Activated T-cell treated with anti-CD3 and anti-CD28 coated beads for 4 hours (primary cell): ENCODE measurements at places on chromosomes 11 and 22.

GRCh38 chr22:41222846-41223507 is 17.8 kb downstream of the CHADL start:
- no peak for DNase-seq

- DNase-seq = no peak
Measured at GRCh38 chr11:23311986-23312940, 452.0 kb upstream of the CCDC179 start.

DNA sequence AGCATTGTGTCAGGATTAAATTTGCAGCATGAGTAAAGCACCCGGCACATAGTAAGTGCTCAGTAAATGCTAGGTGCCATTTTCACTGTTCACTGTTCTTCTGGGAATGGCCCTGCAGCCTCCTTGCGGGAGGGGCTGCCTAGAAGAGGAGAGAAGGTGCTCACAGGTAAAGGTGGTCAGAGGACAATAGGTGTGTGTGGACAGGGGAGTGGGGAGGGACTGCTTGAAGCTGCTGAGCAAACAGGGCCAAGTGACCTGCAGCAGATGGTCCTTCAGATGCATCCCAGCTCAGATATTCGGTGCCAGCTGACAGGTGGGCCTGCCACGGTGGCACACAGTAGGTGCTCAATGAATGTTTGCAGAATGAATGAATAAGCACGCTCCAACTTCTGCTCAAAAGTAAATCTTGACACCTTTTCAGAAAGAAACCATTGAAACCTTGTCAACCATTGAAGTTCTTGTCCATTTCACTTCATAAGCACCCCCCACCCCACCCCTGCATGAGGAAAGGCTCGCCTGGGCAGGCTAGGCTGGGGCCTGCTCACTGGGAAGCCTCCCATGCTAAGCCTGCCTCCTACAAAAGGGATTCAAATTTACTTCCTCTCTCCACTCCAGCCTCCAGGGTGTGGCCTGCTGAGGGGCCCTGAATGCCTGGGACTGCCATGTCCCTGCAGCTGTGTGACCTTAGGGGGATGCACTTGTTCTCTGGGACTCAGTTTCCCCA is 1.6 kb downstream of the KIAA0930 start:
- no peak for DNase-seq

DNA sequence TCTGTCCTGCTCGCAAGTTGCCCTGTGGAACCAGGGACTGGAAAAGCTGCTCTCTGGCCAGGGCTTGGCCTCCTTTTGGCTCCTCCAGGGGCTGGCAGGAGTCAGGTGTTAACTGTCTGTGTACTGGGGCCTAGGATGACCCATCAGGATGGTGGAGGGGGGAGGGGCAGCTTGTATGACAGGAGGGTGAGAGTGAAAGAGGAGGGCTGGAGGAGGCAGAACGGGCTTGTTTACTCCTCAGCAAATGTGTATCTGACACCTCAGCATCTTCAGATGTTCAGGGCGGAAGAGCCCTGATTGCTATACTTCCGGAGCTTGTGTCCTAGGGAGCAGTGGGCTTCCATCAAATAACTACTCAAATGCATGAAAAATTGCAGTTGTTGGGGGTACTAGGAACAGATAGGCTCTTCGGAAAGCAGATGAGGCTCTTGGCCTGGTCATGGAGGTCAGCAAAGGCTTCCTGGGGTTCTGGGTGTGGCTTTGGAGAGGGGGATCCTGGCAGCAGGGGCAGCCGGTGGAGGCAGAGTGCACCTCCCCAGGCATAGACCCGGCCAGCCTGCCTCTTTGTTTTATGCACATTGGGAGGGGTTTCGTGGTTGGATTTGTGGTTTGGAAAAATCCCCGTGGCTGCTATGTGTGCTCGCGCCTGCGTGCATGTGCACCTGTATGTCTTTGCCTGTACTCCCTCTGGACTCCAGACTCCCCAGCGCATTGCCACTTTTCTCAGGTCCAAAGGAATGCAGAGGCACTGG is 31.2 kb downstream of the CD82 start:
- peak; percentile 61 for DNase-seq

DNA sequence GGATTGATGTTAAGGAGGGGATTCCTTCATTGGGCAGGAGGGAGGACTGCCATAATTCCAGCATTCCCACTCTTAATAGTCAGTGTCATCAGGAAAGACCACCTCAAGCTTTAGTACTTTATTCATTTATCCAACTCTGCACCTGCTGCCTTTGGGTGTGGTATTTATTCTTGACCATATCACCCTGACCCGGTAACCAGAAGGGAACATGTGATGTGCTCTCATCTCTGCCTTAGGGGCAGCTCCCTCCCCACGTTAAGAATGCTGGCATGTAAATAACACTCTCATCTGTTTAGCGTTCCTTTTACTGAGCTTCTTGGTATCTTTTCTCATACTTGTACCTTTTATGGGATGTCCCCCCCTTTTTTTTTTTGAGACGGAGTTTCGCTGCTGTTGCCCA is 7.7 kb downstream of the CAT start:
- no peak for DNase-seq

GRCh38 chr11:8814923-8815240 is 96.1 kb upstream of the AKIP1 start:
- DNase-seq = no peak

GRCh38 chr11:36540998-36541397 is 26.8 kb upstream of the RAG1 start:
- no peak for DNase-seq

DNA sequence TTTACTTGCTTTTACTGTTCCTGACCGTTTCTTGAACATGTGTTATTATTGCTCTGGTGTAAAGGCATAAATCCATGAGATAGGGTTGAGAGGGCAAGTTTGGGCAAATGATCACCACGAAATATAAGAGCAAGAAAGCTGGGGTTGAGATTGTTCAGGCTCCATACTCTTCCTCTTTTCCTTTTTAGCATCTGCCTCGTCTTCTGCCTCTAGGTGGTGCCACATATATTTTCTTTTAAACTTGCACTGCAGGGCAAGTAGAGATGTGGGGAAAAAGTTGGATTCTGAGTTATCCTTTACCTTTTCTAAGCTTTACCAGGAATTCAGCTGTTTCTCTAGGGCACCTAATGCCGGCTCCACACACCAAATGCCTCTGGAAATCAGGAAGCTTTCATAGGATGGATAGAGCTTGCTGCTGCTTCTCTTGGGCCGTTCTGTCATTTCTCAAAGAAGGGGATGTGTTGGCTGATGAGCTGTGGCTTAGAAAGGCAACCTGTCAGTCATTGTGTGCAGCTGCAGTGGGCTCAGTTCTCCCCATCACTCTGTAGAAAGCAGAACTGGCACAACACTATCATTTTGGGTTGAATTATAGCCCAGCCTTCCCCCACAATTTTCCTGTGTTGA is 98.2 kb downstream of the LDLRAD3 start:
- no peak for DNase-seq

DNA sequence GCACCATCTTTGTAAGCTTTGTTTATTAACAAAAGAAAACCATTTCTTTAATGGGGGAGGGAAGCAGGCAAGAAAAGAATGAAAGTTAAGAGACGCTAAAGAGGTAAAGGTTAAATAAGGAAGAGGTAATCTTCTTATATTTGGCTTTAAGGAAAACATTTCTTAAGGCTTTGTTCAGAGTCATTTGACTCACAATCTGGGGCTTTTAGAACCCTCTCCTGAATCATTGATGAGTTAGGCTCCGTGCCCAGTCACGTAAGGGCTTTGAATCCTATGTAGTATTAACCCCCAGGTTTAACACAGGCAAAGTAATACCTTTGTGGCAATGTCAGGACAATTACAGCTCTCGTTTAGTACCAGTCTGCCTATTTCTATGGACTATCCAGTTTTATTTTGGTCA is 26.1 kb downstream of the MADD start:
- DNase-seq = no peak

DNA sequence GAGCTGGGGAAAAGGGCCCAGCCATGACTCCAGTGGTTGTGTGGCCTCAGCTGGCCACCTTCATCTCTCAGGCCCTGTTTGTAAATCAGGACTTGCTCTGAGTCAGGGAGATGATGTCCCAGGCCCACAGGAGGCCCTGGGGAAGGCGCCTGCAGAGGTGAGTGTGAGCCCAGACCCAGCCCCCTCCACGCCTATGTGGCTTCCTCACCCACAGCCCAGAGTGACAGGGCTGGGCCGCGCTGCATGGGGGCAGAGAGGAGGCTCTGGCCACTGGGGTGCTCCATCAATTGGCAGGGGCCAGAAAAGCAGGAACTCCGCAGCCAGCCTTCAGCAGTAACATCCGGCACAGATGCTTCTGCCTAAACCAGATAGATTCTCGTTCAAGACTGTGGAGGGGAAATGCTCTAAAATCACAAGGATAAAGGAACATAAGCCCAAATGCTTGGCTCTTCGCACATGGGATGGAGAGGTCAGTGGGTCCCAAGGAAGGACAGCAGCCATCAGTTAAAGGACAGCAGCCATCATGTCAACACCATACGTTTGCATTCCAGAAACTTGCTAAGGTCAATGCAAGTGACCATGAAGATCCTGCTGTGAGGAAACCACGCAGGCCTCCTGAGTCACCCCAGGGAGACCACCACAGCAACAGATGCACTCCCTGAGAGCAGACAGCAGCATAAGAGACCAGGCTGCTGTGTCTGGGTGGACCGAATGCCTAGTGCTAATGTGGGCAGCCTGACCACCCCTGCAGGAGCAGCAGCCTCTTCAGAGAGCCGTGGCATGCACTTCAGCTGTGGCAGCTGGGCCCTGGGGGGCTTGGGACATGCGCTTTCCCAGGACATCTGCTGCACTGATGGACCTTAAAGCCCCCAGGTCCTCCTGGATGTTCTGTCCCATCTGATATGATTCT is 28.3 kb downstream of the OSBPL5 start:
- no peak for DNase-seq

DNA sequence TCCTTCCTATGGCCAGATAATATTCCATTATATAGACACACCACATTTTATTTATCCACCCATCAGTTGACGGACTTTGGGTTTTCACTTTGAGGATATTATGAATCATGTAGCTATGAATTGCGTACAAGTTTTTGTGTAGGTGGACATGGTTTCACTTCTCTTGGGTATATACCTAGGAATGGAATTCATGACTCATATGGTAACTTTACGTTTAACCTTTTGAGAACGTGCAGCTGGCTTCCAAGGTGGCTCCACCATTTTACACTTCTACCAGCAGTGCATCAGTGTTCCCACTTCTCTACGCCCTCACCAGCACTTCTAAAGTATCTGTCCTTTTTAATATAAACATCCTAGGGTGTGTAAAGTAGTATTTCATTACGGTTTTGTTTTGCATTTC is 112.0 kb downstream of the PLEKHA7 start:
- DNase-seq = no peak

DNA sequence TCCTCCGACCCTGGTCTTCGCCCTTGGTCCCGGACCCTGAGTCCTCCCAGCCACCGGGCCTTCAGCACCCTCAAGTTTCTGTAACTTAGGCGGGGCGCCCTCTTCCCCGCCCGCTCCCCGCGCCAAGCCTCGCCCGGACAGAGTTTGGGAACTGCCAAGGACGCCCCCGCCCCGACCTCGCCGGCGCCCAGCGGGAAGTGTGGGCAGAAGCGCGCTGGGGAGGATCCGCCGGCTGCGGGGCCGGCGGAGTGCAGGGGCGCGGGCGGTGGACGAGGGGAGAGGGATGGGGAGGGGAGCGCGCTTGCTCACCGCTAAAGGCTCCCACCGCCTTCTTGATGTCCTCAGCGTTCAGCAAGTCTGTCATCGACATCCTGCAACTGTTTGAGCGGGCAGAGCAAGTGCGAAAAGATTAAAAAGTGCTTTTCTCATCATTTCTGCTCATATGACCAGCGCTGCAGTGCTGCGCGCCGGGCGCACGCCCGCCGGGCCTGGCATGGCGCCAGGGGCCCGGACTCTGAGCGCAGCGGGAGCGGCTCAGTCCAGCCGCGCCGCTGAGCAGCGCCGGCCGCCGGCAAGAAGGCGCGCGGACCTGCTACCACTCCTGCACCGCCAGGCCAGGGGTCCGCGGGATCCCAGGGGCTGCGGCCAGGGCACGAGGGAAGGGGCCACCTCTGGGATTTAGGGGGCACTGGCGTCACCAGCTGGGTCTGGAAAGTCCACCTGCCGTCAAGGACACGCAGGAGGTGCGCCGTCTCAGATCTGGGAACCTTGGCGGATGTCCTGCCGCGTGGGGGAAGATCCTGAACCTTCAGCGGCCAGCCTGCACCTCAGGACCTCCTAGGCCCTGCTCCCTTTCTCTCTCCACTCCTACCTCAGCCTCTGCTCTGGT is at the start of gene PVALB:
PVALB (minus strand) TSS at position 400 of the 889 bp plus-strand sequence; CDS start at position 370, 30 bp downstream.
- no peak for DNase-seq

GRCh38 chr11:72755713-72756285 is 3.6 kb upstream of the ARAP1 start:
- no peak for DNase-seq

DNA sequence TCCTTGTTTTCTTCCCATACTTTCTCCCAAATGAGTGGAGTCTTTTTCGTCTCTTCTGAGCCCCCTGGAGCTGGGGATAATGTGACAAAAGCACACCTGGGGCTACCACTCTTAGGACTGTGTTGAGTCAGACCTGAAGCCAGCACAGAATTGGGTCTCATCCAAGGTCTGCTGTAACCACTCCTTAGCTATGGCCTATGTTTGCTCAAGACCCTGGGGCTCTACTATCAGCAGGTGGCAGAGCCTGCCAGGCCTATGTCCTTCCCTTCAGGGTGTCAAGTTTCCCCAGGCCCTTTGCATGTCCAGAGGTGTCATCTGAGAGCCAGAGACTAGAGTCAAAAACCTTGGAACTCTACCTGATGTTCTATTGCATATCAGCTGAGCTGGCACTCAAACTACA is 335.7 kb downstream of the DDX10 start:
- no peak for DNase-seq

- no peak for DNase-seq
Measured at GRCh38 chr11:62923601-62924411, 2.6 kb upstream of the CHRM1 start.

GRCh38 chr11:88015170-88015569 is 160.1 kb downstream of the RAB38 start:
- no peak for DNase-seq

- DNase-seq = no peak
Measured at GRCh38 chr11:65470433-65471049, 28.3 kb upstream of the MALAT1 start.

DNA sequence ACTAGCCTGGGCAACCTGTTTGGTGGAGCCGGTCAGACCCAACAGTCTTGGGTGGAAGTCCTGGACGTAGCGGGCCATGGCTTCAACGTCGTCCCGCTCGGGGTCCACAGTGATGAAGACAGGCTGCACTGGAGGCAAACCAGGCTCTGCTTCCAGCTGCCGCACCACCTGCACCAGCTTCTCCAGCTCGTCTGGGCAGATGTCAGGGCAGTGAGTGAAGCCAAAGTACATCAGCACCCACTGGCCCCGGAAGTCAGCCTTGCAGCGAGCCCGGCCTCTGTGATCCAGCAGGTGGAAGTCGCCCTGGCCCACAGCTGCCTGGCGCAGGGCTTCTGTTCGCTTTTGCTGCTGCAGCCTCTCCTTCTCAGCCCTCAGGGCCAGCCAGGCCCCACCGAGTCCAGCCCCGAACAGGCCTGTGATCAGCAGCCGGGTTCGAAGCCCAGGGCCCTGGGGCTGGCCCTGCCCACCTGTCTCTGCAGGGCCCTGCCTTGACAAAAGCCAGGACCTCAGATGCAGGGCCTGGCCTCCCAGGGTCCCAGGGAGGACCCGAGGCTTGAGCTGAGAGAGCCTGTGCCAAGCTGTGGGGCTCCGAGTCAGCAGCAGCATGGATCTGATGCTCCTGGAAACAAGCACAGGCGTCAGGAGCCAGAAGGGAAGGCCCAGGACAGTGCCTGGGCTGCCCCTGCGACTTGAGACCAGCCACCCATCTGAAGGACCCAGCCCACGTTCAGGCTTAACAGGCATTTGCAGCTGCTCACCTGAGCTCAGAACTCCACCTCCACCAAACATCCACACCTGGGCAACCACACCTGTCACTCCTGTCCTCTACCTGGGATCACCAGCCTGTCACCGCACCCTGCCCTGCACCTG is 1.4 kb downstream of the SCO2 start:
- DNase-seq = no peak

GRCh38 chr22:19811811-19812771 is 42.6 kb downstream of the GNB1L start:
- DNase-seq = no peak
